ENCODE measurements at places on chromosomes 12 and 14.
A peak's percentile ranks its signal among the peaks of the same experiment; 100 is the strongest.

DNA sequence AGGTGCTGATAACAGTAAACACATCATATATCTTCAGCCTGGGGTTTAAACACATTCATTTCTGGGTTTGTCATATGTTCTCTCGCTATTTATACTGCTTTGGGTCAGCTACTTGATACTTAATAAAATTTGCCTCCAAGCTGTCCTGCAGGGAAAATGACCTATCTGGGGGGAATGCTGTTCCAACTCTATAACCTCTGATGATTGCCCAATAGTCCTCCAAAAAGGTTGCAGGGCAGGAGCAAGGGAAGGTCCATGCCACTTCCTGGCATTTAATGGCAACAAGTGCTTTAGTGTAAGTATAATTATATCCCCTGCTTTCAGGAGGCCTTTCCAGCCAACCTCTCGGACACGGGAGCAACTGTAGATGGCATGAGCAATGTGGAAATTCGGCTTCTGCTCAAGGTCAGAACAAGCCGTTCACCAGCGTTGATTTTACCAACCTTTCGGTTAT is 198.0 kb upstream of the EEA1 start:
- no peak for DNase-seq

DNA sequence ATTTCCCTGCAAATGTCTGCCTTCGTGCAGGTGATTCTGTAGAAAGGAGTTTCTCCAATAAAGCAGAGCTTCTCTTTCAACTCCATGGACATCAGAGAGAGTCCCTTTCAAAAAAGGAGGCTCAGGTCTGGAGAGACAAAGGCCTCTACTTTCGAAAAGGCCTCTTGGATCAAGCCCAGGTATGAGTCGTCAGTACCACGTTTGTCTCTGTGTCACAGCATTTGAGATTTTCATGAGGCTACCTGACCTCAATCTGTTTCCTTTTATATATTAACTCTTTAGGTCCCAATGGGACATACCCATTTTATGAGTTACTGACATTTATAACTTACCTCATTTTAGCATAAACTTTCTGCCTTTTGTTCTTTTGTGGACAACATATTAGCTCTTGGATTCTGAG is 290.8 kb downstream of the RPAP3 start:
- no peak for DNase-seq

DNA sequence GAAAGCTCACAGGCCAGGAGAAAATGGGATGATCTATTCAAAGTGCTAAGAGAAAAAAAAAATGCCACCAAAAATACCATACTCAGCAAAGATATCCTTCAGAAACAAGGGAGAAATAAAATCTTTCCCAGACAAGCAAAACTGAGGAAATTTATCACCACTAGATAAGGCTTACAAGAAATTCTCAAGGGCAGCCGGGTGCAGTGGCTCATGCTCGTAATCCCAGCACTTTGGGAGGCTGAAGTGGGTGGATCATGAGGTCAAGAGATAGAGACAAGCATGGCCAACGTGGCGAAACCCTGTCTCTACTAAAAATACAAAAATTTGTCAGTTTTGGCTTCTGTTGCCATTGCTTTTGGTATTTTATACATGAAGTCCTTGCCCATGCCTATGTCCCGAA is 48.2 kb downstream of the CRY1 start:
- no peak for DNase-seq

DNA sequence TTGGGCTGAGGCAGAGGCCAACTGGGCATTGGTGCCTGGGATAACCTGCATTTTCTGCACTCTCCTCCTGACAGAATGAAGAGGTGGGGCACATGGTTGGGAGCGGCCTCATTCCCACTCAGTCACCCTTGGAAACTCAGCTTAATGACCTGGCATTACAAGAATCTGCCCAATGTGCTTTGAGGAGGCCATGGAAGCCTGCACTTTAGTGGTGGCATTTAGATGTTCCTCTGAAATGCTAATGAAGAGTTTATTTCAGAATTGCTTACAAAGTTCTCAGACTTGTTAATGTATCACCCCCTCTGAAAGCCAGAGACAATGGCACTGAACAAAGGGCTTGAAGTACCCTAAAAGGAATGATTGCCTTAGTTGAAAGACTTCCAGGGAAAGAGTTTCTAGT is 71.4 kb upstream of the PARP11 start:
- DNase-seq, result no peak

DNA sequence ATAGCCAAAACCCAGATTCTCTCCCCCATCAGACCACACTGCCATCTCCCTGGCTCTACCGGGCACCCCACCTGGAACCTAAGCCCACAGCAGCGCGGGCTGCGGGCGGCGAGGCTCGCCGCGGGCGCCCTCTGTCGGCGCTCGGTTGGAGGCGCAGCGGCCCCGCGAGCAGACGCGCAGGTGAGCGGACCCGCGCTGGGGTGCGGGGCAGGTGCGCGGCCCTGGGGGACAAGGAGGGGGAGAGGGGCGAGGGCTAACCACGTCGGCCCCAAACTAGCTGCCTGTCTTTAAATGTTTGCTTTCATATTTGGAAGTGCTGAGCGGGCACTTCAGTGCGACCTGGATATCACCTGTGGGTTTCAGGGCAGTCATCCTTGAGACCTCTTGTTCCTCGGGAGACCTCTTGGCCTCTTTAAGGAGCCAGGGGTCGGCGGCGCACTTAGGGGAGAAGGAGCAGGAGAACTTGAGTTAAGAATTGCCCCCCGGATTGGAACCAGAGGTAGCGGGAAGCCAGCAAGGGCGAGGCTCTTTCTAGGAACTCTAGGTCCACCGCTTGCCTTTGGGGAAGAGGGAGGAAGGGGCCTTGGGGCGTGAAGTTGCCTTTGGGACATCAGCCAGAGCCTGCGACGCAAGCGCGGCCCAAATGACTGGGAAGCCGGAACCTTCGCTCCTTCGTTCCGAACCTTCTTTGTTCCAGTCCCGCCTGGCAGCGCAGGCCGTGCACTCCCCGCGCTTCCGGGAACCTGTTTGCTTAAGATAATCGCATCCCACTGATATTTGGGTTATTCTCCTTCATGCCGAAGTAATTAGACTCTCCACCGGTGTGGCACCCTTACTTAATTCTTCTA is 78.7 kb downstream of the NEDD1 start:
- no peak for DNase-seq

DNA sequence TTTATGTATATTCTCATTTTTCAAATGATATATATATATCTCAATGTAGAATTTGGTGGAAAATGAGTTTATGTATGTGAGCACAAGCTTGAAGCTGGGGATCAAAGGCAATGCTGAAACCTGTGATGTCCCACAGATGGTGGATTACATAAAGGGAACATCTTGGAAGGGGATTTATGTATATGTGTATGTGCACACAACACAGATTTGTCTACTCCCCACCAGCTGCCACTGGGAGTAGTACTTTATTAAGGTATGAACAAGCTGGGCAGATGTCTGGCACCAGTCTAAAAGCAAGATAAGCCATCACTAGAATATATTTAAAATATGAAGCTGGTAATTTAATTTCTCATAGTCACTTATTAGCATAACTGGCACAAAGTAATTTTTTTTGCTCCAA is 895.6 kb downstream of the SLC6A15 start:
- no peak for DNase-seq

- DNase-seq, result no peak
Observed at GRCh38 chr12:127729381-127729780, 537.6 kb upstream of the TMEM132C start.

- no peak for DNase-seq
Observed at GRCh38 chr12:2403221-2403976, 350.6 kb downstream of the CACNA1C start.

DNA sequence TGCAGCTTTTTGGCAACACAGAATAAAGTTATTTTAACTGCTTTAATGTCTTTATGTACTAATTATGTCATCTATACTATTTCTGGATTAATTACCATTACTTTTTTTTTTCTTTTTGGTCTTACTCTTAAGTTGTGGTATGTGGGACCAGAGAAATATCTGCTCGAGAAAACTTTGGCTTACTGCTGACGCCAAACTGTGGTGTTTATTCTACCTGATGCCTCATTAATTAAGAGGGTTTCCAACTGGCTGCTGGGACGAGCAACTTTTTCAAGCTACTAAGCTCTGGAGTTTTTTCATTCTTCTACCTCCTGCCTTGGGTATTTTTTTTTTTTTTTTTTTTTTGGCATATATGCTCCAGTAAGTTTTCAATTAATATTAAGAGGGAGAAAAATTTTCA is 1257.5 kb downstream of the FSCB start:
- no peak for DNase-seq

DNA sequence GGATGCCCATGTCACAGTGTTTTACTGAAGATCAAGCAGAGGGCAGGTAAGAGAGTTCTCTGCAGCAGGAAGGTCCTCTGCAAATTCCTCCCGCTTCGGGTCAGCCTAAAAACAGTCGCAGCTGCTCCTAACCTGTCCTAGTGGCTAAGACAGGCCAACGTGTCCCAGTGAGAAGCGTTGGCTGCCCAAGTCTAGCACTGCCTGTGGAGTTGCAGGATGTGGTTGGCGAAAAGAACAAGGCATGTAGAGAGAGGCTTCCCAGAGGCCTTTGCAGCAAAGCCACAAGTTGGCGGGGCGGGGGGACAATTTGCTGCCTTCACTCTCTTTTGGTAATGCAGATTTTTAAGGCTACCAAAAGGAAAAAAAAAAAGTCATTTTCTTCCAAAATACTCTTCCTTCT is 340.1 kb downstream of the BCL11B start:
- peak; percentile 41 for DNase-seq

DNA sequence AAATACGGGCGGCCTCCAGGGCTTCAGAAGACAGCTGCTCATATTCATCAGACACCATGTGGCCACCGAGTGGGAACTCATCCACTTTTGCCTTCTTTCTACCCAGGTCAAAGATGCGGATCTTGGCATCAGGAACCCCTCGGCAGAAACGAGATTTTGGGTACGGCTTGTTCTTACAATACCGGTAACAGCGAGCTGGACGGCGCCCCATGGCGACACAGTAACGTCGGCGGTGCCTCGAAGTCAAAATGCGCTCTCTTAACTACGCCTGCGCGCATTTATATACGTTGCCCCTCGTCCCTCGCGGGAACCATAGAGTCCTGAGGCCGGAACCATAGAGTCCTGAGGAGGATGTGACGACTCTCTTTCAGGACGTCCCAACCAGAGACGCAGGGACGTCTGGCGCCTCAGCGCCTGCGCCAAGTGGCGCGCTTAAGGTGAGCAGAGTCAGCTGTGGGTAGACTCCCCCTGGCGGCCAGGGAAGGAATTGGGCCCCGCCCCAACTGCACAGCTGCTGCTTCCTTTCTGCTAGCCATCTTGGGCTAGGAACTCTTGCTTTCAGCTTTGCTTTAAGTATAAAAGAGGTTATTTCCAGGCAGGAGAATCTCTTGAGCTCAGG is at the start of gene RPL10L:
Gene RPL10L (minus strand): TSS at position 256 of the 619 bp plus-strand sequence. CDS start 45 bp downstream, at position 211.
- DNase-seq, result no peak

- DNase-seq, result no peak
Observed at GRCh38 chr12:6383572-6384498, at the start of gene LTBR. Gene LTBR (plus strand): TSS chr12:6384162. CDS start chr12:6384359, 197 bp downstream.

DNA sequence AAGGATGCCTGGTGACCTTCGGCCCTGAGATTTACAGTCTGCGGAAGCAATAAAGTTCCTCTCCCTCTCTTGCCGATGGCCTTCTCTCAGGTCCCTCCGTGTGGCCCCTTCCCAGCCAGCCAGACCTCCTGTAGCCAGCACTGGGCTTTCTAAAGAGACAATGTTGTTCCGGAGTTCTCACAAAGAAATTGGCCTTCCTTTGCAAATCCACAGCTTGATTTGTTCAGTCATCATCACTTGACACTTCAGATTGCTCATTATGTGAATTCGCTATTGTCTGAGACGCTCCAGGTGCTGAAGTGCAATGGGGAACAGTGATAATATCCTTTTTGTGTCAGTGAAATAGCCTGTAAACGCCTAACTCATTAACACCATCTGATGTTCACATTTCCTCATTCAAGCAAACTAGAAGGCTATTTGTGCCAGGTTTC is 43.7 kb upstream of the GPHB5 start:
- no peak for DNase-seq

GRCh38 chr14:102822311-102822863 is 45.1 kb downstream of the TRAF3 start:
- no peak for DNase-seq

GRCh38 chr12:26938701-26939062 is 412 bp downstream of the FGFR1OP2 start:
- no peak for DNase-seq

- DNase-seq, result no peak
Observed at GRCh38 chr12:26455936-26456574, 260.7 kb downstream of the SSPN start.

GRCh38 chr12:87930627-87931026 is 98.6 kb downstream of the C12orf50 start:
- DNase-seq, result no peak

GRCh38 chr12:10069099-10069498 is 29.7 kb downstream of the CLEC1A start:
- no peak for DNase-seq

GRCh38 chr14:99679543-99679942 is 4.6 kb upstream of the CYP46A1 start:
- no peak for DNase-seq

- no peak for DNase-seq
Observed at GRCh38 chr12:2011643-2012607, 7.7 kb upstream of the DCP1B start.

DNA sequence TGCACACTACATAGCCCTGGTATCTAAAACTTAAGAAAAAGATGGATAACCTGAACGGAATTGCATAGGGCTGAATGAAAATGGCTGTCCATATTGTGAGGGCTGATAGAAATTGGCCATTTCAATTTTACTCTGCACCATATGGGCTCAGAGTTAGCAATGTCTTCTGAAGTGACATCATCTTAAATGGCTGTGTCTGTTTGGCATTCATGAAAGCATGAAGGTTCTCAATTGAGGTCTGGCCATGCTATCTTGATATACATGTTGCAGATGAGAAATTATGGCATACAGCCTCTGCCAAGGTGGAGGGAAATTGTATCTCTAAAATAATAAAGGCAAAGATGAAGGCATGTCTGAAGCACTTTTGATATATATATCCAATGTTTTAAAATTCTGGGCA is 226.0 kb upstream of the PDE3A start:
- DNase-seq, result no peak

DNA sequence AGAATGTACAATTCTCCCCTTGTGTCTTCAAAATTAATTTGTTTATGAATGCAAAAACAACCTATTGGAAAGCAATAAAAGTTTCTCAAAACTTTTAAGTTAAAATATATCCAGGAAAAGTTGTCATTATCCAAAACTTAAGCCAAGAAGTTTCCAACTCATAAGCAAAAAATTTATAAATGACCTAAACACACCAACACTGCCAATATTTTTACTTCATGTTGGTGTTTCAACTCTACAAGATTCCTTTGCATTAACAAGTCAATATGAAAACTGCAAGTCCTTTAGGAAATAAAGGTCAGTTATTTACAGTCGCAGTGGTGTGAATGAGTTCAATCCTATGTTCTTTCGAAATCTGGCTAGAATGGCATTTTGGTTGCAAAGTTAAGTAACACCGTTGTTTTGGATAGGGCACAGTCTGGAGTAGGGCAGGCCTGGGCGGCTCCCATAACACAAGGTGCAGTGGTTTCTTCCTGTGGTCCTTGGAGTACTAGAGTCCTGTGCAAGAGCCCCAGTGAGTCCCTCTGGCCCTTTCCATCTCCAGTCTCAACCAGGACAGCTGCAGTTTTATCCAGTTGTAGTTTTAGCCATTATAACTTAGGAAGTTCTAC is 151.4 kb downstream of the MED13L start:
- no peak for DNase-seq

All from activated gamma-delta T cell treated with anti-CD3 and anti-CD28 coated beads, Interleukin-2, amount 50 U/mL, for 16 hours (primary cell).